8988T (cell line): ENCODE measurements at places on chromosomes 6 and 20.

- no peak for DNase-seq
These were observed 38.8 kb downstream of the RCAN2 start for GRCh38 chr6:46452312-46452917.

GRCh38 chr6:151784441-151785214, 22.9 kb upstream of the ESR1 start:
- no peak for DNase-seq

GRCh38 chr6:167056370-167056769, 57.2 kb downstream of the CEP43 start:
- DNase-seq, result no peak

DNA sequence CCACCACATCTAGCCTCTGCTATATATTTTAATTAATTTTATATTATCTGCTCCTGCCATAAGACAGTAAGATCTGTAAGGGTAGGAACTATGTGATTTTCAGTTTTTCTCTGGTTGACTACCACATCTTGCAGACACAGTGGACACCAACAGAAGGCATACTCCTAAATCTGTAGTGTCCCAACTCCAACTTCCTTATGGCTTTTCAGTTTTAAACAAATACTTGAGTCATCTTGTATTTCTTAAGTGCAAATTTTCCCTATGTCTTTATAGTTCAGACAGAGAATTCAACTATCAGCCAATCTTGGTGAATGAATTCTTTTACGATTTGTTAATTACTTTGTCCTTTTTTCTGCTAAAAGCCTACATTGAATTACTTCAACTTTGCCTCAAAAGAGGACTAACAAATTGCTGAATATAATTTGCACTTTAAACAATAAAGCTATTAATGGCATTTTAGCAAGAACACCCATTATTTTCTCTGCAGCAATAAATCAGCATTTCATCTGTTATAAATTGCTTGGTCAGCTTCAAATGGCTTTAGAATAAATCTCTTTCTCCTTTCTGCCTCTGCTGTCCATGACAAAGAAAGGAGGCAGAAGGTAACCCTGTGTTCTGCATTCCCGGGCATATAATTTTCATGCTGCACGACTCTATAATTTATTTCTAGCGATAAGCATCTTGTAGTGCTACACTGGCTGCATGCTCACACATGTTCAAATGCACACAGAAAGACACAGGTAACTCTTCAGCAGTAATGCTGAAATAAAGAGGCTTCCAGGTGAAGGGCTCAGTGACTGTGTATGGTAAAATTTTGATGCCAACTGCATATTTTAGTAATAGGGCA, 144.8 kb downstream of the BACH2 start:
- no peak for DNase-seq

- DNase-seq, result no peak
These were observed 122.3 kb downstream of the BANF2 start for GRCh38 chr20:17822039-17822438.

GRCh38 chr6:43963203-43963602, 164.0 kb downstream of the MRPL14 start:
- DNase-seq, result no peak

GRCh38 chr6:18022398-18023231, 35.2 kb upstream of the KIF13A start:
- no peak for DNase-seq

DNA sequence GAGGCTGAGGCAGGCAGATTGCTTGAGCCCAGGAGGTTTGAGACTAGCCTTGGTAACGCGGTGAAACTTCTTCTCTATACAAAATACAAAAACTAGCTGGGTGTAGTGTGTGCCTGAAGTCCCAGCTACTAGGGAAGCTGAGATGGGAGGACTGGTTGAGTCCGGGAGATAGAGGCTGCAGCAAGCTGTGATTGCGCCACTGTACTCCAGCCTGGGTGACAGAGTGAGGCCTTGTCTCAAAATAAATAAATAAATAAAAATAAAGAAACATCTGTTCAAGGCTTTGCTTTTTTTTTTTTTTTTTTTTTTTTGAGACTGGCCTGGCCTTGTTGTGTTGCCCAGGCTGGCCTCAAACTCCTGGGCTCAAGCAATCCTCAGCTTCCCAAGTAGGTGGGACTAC, 23.7 kb upstream of the SLC23A2 start:
- DNase-seq, result no peak

DNA sequence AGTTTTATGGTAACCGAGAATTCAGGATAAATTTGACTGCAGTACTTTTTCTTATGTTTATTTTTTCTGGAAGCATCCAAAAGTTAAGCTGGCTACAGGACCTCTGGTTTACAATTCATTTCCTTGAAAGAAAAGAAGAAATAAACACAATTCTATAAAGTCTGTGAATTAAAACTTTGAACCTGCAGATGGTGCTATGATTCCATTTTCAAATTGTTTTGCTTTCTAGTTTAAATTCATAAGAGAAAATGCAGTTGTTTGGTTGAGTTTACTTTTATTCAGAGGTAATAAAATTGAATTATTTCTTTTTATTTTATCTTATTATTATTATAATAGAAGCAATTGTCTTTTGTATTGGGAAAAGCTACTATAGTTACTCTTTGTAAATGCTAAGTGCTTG, 1.8 kb upstream of the VIP start:
- DNase-seq, result no peak
